ENCODE measurements at places on chromosomes 13 and 19. TPM values are rescaled to one million over a fixed set of nuclear protein-coding genes. Genes with fewer than 3 reads are reported as not detected.

CLC gene
- not detected for total RNA-seq

ZNF565 gene
- 3.6 TPM for total RNA-seq

FXYD1 gene
- total RNA-seq: 263 TPM

WASF3 gene
- 6.0 TPM for total RNA-seq

SIGLEC12 gene
- 0.63 TPM for total RNA-seq

ZSCAN1 gene
- total RNA-seq: not detected

CGB3 gene
- not detected for total RNA-seq

KCNJ14 gene
- 0.37 TPM for total RNA-seq

C13orf42 gene
- not detected for total RNA-seq

ZNF665 gene
- 0.47 TPM for total RNA-seq

LGALS14 gene
- not detected for total RNA-seq

VAV1 gene
- 4.3 TPM for total RNA-seq

ZFP28 gene
- total RNA-seq: 0.89 TPM

C19orf12 gene
- 54.9 TPM for total RNA-seq

C19orf81 gene
- total RNA-seq: not detected

SYT3 gene
- not detected for total RNA-seq

PCDH17 gene
- 1.1 TPM for total RNA-seq

ATP11A gene
- 28.0 TPM for total RNA-seq

ACP7 gene
- total RNA-seq: not detected

GDF15 gene
- total RNA-seq: 1.6 TPM

SIGLEC7 gene
- 2.4 TPM for total RNA-seq

SCEL gene
- total RNA-seq: not detected

MIA gene
- total RNA-seq: 1.1 TPM

ZNF700 gene
- total RNA-seq: 5.1 TPM

NECTIN2 gene
- 63.5 TPM for total RNA-seq

BORCS8 gene
- 10.4 TPM for total RNA-seq

SERPINE3 gene
- total RNA-seq: not detected

TNNI3 gene
- total RNA-seq: 0.62 TPM

COL4A2 gene
- total RNA-seq: 65.8 TPM

TTC9B gene
- total RNA-seq: not detected

OR4F17 gene
- total RNA-seq: not detected

SDHAF1 gene
- 37.4 TPM for total RNA-seq

KL gene
- total RNA-seq: 1.2 TPM

SYCN gene
- not detected for total RNA-seq

APOC4 gene
- total RNA-seq: 293 TPM

ZNF177 gene
- total RNA-seq: 0.18 TPM

GJB2 gene
- total RNA-seq: 40.0 TPM

EGLN2 gene
- 37.1 TPM for total RNA-seq

RASIP1 gene
- 5.2 TPM for total RNA-seq

ZNF527 gene
- 2.8 TPM for total RNA-seq

RASGRP4 gene
- 1.5 TPM for total RNA-seq

ERCC2 gene
- total RNA-seq: 12.3 TPM

ZNF112 gene
- 1.7 TPM for total RNA-seq

GMIP gene
- total RNA-seq: 3.9 TPM

NRTN gene
- 10.2 TPM for total RNA-seq

ZNF709 gene
- not detected for total RNA-seq

JSRP1 gene
- not detected for total RNA-seq

ZNF221 gene
- 2.9 TPM for total RNA-seq

CCL25 gene
- total RNA-seq: 0.51 TPM

ERICH4 gene
- not detected for total RNA-seq

FCER2 gene
- not detected for total RNA-seq

CALR gene
- 1,471 TPM for total RNA-seq

LAIR1 gene
- total RNA-seq: 4.6 TPM

CLEC11A gene
- total RNA-seq: 3.3 TPM

TMEM150B gene
- 1.1 TPM for total RNA-seq

SBK2 gene
- total RNA-seq: not detected

TINCR gene
- not detected for total RNA-seq

TUBB4A gene
- 1.8 TPM for total RNA-seq

All from right lobe of liver (tissue), 6 donors.